Stimulated activated CD8-positive, alpha-beta memory T cell treated with anti-CD3 and anti-CD28 coated beads, Interleukin-15, amount 100 ng/mL, for 4 hours (primary cell): ENCODE measurements at places on chromosomes 2 and 18.

DNA sequence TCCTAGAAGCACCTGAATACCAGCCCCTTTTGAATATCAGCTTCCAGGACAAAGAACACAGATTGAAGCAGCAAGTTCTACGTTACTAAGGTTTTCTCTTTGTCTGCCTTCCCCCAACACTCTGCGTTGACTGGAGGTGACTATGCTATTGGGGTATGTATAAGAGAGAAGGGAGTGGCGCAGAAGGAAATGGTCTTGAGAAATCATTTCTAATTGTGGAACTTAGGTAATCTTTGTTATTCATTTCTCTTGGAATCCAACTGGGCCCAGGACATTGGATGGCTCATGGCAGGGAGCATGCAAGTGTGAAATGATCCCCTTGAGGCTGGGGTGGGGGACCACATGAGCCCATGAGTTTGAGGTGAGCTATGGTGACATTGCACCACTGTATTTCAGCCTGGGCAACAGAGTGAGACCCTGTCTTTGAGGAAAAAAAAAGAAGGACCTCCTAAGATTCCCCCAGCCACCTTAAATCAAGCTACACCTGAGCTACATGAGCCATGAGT is 29.7 kb downstream of the XDH start:
- DNase-seq, result no peak

GRCh38 chr2:163692081-163692480 is 43.7 kb downstream of the FIGN start:
- DNase-seq, result no peak

GRCh38 chr2:239765911-239766310 is 259.2 kb downstream of the NDUFA10 start:
- DNase-seq, result no peak

- DNase-seq, result no peak
Measured at GRCh38 chr2:156322686-156323231, 9.8 kb downstream of the NR4A2 start.

GRCh38 chr2:169287666-169288065 is 74.7 kb downstream of the LRP2 start:
- DNase-seq, result no peak

DNA sequence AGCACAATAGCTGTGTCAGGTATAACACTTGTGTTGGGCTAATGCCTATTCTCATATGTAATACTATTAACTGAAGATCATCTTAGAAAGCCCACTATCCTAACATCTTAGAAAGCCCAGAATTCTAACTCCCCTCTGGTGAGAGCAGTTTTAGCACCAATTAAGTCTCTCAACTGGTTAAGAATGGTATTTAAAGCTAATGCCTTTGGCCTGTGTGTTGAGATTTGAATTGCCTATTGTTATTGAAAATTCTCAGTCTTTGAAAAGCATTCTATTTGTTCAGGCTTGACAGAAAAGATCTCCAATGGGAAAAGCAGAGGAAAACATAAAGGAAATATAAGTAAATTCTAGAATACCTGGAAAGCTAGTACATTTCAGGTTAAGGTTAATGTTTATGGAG is 352.5 kb downstream of the ARHGAP15 start:
- DNase-seq, result no peak

- DNase-seq, result no peak
Measured at GRCh38 chr2:216713691-216714336, 18.5 kb upstream of the IGFBP5 start.

GRCh38 chr2:175030380-175031271 is 25.4 kb upstream of the CHN1 start:
- DNase-seq, result no peak

DNA sequence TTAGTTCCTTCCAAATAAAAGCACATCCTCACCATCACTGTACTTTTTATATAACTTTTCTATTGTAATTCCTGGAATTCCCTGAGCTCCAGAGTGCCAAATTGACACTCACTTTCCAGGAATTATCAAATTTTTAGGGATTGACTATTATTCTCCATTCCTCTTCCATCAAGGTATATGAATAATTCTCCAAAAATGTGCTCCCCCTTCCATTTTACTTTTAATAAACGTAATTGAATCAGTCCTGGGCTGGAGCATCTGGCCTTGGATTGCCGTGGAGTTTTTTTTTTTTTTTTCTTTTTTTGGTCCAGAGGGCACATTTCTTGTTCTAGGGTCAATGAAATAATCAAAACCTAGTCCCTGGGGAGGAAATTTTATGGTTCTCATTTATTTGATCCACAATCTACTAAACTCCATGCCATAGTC is 304.3 kb downstream of the CDCA7 start:
- no peak for DNase-seq

GRCh38 chr2:70823249-70823648 is 2.9 kb upstream of the CLEC4F start:
- no peak for DNase-seq

DNA sequence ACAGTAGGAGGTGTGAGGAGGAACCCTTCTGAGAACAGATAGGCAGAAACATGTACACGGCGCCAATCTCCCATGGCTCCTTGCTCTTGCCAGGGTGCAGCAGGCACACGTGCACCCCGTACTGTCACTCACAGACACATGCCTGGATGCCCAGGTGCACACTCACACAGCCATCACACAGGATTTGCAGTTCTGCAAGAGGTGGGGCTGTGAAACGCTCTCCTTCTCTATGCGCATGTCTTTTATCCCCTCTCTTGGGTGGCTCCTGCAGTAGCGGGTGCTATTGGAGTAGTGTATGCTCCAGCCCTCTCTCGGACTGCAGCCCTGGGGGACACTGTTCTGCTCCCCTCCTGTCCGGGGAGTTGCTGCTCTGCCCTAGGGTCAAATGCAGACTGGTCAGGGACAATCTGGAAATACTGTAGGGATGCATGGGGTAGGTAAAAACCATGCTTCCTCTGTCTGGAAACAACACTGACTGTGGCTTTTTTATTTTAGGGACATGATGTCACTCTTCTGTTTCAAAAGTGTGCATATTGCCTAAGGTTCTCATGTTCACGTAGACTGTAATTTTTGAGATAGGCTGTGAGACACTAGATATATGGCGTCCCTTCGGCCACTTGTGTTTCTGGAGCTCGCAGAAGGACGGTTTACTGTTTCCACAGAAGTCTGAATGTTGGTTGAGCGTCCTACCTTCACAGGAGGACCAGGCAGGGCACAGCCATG is 118.5 kb downstream of the PRKCE start:
- no peak for DNase-seq

DNA sequence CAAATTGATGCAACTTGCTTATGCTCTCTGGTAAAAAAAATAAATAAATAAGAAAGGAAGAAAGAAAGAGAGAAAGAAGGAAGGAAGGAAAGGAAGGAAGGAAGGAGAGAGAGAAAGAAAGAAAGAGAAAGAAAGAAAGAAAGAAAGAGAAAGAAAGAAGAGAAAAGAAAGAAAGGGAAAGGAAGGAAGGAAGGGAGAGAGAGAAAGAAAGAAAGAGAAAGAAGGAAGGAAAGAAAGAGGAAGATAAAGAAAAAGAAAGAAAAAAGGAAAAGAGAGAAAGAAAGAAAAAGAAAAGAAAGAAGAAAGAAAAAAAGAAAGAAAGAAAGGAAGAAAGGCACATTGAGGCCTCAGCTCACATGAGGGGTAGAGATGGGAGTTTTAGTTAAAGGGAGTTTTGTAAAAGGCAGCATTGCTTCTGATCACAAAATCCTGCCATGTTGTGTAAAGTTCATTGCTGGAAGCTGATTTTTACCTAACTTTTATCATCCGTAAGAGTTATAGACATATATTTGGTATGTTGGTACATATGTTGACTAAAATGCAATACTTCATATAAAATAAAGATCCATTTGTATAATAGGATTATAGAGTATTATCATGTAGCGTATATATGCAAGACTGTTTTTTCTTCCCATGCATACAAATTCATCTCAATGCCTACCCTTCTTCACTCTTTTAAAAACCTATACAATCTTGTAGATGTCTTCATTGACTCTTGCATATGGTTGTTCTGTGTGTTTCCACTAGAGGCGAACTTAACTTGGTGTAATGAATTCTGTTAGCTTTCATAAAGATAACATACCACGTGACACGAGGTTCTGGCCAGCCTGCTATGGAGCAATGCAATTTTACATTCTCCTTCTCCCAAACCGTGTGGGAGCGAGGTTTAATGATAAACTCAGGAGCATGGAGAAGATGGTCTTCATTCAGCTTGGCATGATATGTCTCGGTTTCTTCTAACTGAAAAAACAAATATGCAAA is 32.8 kb downstream of the MYOM1 start:
- DNase-seq, result no peak

DNA sequence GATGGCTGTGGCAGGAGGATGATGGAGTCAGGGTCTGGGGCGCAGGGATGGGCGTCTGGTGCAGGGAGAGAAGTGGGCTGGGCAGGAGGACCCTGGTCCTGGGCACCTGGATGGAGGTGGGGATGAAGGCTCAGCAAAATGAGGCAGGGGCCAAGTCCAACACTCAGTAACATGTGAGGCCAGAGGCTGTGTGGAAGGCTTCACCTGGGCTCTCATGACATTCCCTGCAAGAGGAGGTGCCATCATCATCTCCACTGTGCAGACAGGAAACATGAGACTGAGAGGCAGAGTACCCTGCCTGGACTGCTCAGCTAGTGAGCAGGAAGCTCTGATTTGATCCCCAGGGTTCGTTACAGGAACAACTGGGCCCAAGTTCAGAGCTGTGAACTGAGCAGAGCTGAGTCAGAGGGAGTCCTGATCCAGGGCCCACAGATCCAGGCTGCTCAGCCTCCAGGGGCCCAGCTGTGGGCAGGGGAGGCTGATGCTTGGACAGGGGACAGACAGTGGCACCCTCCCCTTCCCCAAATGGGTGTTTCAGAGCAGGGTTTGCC is 36.9 kb downstream of the HJURP start:
- no peak for DNase-seq

GRCh38 chr2:12895017-12895416 is 178.3 kb downstream of the TRIB2 start:
- DNase-seq, result no peak

- no peak for DNase-seq
Measured at GRCh38 chr2:70890469-70891065, 45.1 kb upstream of the ATP6V1B1 start.

DNA sequence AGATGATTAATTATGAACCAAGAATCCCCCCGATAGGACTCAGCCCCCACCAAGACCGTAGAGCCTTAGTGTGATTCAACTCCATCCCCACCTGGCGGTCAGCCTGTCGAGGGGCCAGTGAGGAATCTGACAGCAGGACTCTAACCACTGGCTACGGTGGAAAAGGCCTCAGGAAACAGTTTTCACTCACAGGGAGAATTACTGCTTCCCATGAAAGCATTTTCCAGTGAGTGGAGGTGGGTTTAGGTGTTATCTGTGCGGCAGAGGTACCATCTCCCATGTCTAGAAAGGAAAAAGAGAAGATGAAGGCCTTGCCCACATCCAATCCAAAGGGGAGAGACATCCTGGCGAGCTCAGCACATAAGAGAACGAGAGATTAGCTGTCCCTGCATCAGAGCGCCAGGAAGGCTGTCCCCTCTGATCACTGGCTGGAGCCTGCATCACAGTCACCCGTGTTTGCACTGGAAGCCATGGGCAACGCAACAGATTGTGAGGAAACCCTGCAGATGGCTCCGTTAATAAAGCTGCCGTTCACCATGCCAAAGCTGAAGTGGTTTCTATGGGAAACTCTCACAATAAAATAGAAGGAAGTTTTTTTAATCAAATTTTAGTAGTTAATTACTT is 22.3 kb downstream of the COX7A2L start:
- DNase-seq, result no peak

- DNase-seq, result no peak
Measured at GRCh38 chr2:3159782-3160545, 217.7 kb downstream of the EIPR1 start.

DNA sequence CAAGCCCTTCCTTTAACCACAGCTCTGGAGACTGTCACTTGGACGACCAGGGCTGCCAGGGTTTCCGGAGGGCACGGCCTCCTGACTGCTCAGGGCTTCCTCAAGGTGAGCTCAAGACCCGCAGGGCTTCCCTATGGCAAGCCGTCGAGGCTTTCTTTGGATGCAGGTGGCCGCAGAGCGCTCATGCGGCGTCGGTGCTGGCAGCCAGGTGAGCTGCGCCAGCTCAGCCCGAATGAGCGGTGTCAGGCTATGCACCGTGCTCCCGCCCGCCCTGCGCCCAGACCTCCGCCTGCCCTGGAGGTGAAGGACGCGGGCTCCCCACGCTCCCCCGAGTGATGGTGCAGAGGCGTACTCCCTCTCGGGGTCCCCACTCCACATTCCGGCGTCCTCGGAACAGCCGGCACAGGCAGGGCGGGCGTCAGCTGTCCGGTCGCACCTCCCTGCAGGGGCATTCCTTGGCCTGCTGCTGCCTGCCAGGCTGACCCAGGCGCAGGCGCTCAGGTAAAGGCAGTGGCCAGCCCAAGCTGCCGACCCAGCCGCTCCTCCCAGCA is 20.8 kb upstream of the TUBB6 start:
- DNase-seq, result no peak

GRCh38 chr2:5121642-5122041 is 570.5 kb upstream of the SOX11 start:
- no peak for DNase-seq

DNA sequence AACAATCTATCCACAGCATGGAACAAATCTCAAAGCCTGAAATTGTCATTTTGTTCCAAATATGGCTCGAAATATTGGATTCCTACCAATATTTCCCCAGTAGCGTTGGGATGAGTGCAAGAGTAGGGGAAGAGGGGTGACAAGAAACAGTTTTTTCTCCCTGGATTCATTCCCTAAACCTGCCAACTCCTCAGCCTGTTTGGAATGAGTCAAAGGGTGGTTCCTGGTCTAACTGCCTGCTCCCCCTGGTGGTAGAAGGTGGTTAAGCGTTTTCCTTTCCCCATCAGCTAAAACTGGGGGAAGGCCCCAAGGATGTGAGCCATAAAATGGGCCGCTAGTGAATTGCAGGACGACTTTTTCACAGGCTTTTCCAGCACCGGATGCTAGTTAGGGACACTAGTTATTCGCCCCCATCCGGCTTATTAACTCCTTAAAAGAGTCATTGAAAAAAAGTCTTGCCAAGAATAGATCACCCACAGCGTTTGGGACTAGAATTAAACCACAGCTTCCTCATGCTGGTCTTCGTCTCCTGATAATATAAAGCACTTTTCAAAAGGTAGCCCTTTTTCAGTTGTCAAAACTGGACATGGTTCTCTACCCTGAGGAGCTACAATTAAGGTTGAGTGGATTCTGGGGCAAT is 72.5 kb downstream of the DHRS9 start:
- DNase-seq, result peak; percentile 2

- DNase-seq, result no peak
Measured at GRCh38 chr2:176879426-176879995, 333.1 kb upstream of the HNRNPA3 start.
